ENCODE measurements at places on chromosomes 5 and 9.

DNA sequence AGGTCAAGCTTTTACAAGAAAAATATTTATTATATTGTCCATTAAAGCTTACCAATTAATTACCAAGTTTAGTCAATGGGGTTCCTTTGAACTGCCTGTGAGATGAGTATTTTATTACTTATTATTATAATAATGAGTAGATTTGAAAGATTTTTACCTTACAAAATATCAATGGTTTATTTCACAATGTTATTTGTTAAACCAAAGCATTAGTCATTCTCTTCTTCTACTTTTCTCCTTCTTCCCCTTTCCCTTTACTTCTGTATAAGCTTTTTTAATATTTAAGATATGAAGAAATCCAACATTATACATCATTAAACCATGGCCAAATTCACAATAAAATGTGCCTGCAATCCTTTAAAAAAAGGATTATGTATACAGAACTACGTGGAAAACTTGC lies 369.5 kb downstream of the ARL15 start:
- DNase-seq: no peak

DNA sequence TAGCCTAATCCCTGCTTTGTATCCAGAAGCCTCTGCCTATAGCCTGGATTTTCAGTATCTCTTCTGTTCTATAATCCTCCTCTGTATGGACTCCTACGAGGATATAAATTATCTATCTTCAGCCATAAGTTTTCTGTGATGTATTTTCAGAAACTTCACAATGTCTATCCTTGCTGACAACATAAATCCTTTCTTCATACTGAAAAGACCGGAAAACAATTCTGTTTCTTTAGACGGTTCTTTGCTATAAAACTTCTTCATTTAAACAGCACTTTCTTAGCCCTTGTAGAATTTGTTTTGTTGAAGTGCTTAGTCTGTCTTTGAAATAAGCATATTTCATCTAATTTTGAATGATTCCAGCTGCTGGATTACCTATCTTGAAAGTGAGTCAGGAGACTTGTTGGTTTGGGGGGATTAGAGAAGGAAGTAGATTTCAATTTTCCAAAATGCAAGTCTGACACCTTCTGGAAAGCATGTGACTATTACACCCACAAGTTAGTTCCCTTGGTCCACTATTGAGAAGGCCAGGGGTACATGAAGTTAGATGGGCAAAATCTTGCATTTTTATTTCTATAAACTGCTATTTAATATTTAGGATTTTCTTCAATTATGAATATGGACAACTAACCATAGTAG lies 96.3 kb upstream of the RANBP3L start:
- DNase-seq: peak; percentile 68

DNA sequence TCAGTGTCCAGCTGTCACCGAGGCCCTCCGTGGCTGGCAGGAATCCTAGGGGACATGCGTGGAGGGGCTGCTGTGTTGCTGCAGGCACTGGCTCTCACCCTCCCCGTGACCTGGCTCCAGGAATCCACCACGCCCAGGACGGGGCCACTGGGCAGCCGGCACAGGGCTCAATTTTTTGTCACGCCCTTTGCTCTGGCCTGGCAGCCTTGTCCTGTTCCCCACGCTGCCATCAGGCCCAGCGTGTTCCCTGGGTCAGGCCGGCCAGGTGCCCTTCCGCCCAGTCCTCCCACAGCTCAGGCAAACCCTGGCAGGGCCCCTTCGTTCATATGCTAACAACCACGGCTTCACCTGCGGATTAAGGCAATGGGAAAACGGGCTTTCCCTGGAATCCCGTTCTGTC lies 37.3 kb downstream of the PROP1 start:
- no peak for DNase-seq

DNA sequence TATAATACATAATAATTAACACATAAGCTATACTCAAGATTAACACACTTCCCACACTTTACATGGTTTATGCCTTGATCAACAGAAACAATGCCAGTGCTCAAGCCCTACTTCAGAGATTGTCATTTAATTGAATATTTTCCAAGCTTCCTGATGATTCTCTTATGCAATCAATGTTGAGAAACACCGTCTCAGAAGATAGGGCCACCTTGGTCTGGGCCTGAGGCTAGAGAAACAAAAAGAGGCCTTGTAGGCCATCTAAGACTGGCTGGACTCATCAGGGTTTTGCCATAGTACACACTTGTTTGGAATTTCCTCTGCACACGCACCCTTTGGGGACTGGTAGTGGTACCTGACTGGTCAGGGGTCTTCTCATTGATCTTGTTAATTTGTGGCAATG lies 16.3 kb downstream of the C9orf152 start:
- no peak for DNase-seq

- no peak for DNase-seq
Observed at GRCh38 chr5:34015120-34015822, 7.4 kb upstream of the AMACR start.

- DNase-seq: no peak
Observed at GRCh38 chr5:90037646-90038045, 371.9 kb downstream of the CETN3 start.

DNA sequence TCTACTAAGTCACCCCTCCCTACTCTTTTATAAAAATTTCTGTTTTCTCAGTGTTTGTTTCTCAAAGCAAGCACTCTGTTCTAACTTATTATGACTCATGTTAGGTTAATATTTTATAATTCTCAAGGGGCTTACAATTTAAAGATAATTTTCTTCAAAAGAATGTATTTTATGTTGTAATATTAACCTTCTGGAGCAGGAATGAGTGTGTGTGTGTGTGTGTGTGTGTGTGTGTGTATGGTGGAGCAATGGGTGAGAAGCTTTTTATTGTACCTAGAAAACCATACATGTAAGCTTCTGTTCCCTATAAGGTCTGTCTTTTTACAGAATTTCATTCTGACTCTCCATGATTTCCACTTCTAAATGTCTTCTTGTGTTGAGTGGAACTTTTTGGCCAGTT lies 63.0 kb downstream of the PBX3 start:
- no peak for DNase-seq

DNA sequence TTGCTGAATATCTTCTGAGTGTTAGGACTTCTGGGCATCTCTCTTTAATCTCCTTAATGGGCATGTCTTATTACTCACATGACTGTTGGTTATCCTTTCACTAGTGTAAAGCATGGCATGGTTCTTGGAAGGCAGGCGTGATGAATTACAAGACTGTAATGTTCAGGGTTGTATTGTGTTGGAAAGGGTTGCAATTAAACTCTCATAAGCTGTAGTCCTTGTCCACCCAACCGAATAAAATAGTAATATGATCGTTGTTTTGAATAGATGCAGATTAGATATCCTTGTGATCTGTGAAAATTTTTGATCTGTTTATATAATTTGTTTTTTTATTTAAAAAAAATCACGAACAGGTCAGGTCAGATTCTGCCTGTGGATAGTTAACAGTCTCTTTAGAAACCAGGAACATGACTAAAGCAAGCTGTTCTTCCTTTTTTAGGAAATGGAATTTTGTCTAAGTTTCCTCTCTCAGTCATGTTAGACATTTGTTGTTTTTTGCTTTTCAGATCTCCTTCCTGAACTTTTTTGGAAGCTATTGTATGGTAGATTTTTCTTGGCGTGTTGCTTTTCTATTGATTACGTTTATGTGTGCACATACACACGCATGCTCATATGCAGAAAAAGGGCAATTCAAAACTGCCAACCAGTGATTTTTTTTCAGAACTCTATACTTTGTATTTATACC lies 121.8 kb downstream of the ARHGEF28 start:
- DNase-seq: no peak

GRCh38 chr9:85700330-85700729 lies 41.4 kb downstream of the AGTPBP1 start:
- DNase-seq: peak; percentile 22

GRCh38 chr5:152004095-152004494 lies 79.4 kb upstream of the GLRA1 start:
- peak; percentile 5 for DNase-seq

DNA sequence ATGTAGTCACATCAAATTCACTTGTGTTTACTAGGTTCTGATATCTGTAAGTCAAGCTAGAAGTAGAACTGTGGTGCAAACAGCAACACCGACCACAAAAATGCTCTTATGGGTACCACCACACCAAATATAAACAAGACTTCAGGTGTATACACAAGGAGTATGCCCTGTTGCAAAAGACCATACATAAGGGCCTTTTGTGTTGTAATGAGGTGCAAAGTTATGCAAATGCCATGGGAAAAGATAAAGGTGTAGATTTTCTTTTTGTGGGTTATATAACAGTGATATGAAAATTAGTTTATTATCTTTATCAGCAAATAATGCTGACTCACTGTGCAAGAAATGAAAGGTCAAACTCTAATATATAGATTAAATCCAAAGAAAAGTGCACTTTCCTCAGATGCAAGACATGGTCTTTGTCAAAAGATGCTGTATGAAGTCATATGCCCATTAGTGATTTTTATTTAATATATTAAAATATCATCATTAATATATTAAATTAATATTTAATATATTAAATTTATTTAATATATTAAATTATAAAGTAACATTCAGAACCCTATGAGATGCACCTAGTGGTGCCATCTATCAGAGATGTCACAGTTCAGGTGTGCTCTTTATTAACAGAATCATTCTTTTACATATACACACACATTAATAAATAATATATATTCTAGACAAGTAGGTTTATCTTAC lies 26.7 kb upstream of the ALDH1A1 start:
- no peak for DNase-seq

GRCh38 chr5:83433891-83434290 lies 37.7 kb upstream of the VCAN start:
- DNase-seq: no peak

- no peak for DNase-seq
Observed at GRCh38 chr5:6578676-6579343, 54.0 kb downstream of the NSUN2 start.

GRCh38 chr9:134275375-134275774 lies 50.9 kb upstream of the RXRA start:
- DNase-seq: no peak

- no peak for DNase-seq
Observed at GRCh38 chr5:28602429-28602828, 1564.0 kb upstream of the CDH9 start.

GRCh38 chr5:43042626-43043399 lies 2.7 kb upstream of the ANXA2R start:
- peak; percentile 46 for DNase-seq

- no peak for DNase-seq
Observed at GRCh38 chr5:164909673-164910072, 1404.3 kb downstream of the MAT2B start.

GRCh38 chr9:83334320-83334719 lies 203.9 kb downstream of the FRMD3 start:
- DNase-seq: peak; percentile 83

- DNase-seq: peak; percentile 36
Observed at GRCh38 chr5:57325678-57326397, 152.0 kb downstream of the GPBP1 start.

GRCh38 chr5:146192571-146193043 lies 10.2 kb upstream of the LARS1 start:
- DNase-seq: no peak

DNA sequence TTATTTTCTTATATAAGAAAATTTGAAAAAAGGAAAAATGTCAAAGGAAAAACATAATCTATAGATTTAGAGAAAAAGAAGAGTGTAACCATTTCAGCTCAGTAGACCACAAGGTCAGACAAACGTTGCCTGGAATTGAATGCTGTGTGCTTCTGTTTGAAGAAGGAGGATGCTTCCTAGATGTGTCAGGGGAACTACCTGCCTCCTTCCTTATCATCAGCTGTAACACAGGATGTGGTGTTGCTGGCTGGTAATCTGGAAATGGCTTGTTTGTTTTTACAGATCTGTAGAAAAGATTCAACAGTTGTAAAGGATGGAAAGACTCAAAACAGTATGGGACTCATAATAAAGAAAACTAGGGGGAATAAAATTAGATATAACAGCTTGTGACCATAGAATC lies 160.7 kb upstream of the MEF2C start:
- DNase-seq: no peak

- no peak for DNase-seq
Observed at GRCh38 chr9:6673326-6674025, 27.9 kb upstream of the GLDC start.

DNA sequence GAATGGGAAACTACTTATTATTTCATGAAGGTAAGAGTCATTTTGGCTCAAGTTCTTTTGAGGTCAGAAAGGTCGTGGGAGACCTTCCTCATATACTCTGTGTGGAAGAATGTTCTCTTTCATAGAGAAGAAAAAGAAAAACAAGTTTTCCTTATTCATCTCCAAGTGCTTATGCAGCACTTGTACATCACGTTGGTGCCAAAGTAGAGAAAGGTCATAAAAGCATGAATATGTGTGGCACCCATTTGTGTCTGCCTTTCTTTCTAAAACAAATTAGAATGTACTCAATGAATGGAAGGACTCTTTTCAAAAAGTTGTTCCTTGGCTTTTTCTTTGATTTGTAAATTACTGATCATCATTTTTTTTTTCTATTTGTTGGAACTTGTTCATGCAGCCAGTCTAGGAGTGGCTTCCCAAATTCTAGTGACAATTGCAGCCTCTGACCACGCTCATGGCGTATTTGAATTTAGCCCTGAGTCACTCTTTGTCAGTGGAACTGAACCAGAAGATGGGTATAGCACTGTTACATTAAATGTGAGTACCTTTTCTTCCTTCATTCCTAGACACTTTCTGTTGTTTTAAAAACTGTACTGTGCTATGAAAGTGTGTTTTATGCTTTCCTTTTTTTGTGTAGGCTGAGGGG lies 122.4 kb downstream of the ADGRV1 start:
- peak; percentile 72 for DNase-seq

DNA sequence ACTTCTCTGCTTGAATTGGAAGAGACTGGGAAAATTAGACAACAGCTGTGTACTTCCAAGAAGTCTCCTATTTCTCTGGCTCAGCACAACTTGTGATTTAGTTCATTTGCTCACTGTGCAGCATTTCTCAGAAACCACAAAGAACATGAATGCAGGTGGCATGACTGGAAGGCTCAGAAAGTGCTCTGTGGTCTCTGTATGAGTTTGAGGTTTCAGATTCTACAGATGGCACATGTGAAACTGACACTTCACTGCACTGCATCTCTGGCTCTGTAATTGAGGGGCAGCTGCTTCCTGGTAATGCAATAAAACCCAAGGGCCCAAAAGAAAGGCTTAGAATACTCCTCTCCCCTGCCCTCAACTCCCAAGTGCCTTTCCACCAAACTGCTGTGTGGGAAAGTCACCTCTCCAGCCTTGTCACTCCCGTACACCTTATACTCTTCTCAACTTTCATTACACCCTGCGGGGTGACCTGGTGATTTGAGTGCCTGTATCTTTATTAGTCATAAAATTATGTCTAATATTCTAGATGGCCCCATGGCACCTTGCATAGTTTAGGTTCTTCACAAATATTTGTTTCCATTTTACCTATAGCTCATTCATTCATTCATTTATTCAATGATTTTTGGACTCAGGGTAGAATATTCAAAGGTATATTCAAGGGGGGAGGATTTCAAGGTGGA lies 82.5 kb downstream of the ESM1 start:
- peak; percentile 14 for DNase-seq

DNA sequence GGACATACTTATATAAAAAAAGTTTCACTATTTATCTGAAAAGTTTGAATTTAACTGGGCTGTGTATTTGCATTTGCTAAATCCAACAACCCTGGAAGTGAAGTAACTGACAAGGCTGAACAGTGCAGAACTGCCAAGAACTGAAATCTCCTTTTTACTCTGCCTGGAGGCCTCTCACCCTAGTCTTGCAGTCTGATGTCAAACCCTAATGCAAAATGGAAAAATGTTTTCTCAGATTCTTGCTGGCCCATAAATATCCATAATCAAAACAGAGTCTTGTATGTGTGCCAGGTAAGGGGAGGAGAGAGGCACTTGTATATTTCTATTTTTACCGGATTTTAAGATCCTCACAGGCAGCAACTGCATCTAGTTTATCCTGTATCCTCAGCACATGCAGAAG lies 432.7 kb upstream of the KLF4 start:
- no peak for DNase-seq
